GM13977 (cell line): ENCODE measurements at places on chromosomes 1 and 21.

DNA sequence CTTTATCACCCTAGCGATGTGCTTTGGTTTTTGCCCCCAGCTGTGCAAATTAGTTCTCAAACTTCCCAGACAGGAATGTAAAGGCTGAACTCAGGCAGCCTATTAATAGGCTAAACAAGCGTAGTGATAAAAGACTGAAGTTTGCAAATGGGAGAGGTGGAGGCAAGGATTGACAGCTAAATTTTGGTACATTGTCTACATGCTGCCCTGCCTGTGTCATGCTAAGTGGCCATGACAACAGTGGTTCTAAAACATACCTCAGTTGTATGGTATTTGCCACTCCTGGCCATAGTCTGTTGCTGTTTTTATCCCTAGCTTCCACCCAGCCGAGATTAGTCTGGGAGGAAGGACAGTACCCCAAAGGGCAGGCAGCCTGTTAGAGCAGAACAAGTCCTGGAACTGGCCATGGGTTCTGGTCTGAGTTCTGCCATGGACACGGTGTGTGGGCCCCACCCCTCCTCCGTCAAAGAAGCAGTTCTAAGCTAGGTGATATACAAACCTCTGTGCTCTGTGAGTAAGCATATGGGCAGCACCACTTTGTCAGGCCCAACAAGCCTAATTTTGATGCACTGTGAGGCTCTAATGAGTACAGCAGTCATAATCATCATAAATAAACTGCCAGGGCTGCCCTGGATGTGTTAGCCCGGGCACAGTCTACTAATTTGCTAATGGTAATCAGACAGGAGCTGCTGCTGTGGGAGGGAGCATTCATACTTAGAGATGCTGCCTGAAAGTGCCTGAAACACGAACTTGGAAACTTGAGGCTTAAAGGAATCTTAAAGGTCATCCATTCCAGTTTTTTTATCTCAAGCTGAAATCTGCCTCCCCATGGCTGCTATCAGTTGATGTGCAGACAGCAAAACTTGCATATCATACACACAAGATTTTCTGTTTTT, 177.1 kb downstream of the HHAT start:
- no peak for DNase-seq

DNA sequence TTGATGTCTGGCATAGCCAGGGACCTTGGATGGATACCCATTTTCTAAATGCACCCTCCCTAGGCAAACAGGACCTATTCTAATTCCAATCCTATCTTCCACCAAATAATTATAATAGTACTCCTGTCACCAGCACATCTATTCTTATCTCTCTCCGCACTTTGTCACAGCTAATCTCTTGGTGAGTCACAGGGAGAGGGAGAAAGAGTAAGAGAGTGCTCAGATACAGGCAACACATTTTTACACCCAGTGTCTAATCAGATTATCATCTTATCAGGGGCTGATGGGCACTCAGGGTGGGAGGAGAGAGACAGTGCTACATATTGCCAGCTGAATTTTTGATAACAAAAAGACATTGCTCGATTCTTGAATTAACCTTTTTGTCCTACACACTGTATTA, 275.0 kb upstream of the BEND5 start:
- no peak for DNase-seq

- DNase-seq = no peak
Observed at GRCh38 chr1:29396438-29397255, 160.3 kb downstream of the PTPRU start.

DNA sequence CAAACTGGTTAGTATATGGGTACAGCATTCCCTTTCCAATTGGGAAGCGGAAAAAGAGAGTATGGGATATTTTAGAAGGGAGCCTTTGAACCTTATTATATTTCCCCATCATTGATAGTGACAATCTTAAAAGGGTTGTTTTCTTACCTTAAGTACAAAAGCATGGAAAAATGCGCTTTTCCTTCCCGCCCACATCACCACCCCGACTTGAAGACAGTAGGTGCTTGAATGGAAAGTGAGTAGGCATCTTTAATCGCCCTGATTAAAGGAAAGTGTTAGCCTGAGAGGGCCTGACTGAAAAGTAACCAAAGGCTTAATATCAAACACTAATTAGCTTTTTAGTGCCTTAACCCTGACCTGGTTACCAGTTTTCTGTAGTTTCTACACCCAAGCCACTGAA, 15.4 kb downstream of the GGPS1 start:
- DNase-seq = no peak

DNA sequence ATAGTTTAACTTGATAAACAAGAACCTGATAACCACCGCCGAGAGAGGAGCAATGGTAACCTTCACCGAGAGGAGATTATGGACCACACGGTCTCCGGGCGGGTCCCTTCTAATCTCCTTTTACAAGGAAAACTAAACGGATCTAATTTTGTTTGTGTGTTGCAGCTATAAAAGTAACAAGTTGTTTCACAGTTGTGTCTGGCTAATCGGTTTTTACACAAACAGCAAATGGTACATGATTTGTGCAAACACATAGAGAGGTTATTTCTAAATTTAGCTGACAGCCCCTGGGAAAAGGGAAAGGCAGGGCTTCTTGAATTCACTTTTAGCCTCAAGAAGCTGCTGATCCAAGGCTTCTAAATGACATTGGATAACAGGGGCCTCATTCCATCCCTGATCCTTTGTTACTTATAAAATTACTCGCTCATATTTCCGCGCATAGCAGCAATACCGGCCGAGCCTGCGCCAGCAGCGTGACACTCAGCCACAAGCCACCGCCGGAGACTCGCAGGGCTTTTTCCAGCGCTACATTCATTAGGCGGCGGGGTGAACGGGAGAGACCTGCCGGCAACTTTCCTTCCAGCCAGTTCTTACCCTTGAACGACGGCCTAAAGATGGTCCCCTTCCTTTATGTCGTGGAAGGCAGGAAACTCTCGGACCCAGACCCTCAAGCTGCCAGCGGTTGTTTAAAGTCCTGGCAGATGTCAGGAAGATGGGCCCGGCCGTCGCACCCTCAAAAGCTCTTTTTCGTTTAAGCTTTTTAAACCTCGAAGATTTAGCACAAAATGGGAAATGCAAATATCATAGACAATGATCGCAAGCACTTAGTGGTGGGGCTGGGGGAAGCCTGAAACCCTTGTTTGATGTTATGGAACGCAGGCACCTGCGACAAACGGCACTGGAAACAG, 4.4 kb downstream of the FOXD3 start:
- peak; percentile 34 for DNase-seq

GRCh38 chr1:17658837-17659236, 96.3 kb upstream of the ACTL8 start:
- no peak for DNase-seq

DNA sequence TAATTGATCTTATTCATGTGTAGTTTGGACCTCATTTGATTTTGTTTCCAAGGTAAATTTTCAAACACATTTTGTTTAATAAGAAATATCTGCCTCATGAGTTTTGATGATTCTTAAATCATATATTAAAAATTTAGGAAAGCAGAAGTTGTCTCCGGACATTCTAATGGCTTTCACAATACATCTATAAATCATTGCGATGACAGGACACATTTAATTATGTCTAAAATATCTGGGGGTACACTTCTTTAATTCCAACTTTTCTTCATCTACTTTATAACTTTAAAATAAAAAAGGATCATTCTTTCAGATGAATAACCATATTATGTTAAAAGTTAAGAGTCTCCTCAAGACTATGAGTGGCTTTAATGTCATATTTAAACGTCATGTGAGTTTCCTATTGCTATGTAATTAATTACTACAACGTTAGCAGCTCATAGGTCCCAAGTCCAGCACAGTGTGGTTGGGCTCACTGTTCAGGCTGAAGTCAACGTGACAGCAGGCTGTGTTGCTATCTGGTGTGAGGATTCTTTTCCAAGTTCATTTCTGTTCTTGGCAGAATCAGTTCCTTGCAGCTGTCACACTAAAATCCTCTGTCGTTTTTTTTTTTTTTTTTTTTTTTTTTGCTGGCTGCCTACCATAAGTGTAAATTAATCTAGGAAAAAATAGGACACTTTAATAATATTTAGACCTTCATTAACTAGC, 893.5 kb downstream of the LTN1 start:
- DNase-seq = no peak

DNA sequence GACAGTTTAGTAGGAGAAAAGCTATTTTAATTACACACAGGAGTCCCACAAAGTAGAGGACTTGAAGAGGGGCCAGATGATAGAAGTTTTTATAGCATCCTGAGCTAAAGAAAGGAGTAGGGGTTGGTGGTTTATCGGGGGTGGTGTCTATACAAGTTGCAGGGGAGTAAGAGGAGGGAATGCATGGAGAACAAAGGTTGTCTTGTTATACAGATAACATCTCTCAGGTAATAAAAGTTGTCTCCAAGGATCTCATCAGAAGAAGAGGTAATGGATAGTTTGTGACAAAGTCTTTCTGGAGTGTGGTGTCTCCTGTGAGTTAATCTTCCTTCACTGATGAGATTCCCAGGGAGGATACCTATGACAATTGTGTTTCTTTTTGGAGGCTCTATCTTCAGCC, 23.4 kb upstream of the NUF2 start:
- no peak for DNase-seq

GRCh38 chr21:24939291-24939690, 668.0 kb downstream of the MRPL39 start:
- no peak for DNase-seq

DNA sequence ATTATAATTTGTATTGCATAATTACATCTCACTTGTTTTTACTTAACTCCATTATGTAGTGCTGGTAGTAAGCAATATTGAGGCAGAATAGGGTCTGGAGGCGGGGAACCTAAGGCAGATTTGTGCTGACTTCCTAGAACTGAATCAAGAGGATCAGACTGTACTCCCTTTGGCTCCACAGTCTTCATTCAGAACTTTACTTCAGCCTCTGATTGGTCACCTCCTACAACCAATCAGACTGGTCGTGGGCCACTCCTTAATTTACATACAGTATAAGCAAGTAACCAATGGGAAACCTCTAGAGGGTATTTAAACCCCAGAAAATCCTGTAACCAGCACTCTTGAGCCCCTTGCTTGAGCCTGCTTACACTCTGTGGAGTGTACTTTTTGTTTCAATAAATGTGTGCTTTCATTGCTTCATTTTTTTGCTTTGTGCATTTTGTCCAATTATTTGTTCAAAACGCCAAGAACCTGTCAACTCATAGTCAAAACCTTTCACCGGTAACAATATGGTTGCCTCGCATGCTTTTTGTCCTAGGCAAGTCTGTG, 31.6 kb downstream of the ZBTB8OS start:
- DNase-seq = no peak

GRCh38 chr1:88503646-88504045, 180.4 kb upstream of the PKN2 start:
- DNase-seq = no peak

- DNase-seq = no peak
Observed at GRCh38 chr1:241606544-241606943, 33.6 kb downstream of the CHML start.
